Activated gamma-delta T cell treated with Interleukin-2 at 50 U/mL for 16 hours (primary cell): ENCODE measurements at places on chromosomes 2 and 18.
A peak's percentile ranks its signal among the peaks of the same experiment; 100 is the strongest.

DNA sequence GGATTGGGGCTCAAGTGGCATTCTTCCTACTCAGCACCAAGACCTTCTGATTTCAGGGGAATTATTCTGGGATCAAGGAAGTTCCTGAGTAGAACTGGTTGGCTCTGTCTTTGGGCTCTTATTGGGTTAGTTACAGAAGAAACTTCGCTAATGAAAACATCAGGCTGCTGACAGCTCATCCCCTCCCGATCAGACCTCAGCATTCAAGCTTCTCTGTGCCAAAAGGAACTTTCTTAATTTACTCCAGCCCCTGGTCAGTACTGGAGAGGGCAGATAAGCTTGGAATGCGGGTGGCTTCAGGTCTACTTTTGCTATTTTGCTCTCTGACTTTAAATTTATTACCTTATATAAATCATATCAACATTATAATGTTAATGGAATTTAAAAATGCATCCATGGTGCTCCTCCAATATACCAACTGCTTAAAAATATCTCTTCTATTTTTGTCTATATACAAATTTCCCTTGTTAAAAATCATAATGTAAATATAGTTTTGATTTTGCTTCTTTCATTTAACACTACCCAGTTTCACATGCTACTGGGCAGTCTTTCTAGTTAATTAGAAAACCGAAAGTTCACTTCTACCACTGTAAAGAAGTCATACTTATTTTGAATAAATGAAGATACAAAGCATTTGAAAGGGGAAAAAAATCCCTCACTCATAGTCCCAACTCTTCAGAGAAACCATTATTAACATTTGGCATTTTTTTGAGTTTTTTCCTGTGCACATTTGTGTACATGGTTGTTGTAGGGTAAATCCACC lies 34.4 kb downstream of the PCARE start:
- no peak for DNase-seq

- no peak for DNase-seq
These were observed 74.8 kb downstream of the TCF4 start for GRCh38 chr18:55513161-55513560.

- DNase-seq: no peak
These were observed 56.7 kb upstream of the ZNF236 start for GRCh38 chr18:76765649-76766048.

DNA sequence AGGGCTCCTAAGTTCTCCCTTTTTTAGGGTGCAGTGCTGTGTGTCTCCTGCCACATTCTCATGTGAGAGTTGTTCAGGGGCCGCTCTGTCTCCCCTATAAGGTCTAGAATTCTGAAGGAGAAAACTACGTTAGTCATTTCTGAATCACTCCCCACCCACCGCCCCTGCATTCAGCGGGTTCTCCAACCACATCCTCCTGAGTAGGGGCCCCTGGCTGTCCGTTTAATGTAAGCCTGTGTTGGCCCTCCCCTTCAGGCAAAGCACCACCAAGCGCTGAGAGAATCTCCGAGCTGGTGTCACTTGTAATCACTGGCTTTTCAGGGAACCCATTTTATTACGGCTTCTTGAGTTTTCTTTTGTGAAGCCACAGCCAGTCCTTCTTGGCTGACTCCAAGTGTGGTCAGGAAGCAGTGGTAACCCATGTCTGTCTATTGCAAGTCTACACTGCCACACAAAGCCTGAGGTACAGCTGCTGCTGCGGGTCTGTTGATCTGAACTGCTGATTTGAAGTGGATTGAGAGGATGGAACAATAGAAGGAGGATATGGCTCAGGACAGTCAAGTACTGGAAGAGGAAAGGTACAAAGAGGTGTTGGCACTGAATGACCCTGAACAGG lies 16.9 kb downstream of the LCT start:
- peak; percentile 73 for DNase-seq

- peak; percentile 19 for DNase-seq
These were observed 683 bp upstream of the DNAJC27 start for GRCh38 chr2:24972315-24972961.

DNA sequence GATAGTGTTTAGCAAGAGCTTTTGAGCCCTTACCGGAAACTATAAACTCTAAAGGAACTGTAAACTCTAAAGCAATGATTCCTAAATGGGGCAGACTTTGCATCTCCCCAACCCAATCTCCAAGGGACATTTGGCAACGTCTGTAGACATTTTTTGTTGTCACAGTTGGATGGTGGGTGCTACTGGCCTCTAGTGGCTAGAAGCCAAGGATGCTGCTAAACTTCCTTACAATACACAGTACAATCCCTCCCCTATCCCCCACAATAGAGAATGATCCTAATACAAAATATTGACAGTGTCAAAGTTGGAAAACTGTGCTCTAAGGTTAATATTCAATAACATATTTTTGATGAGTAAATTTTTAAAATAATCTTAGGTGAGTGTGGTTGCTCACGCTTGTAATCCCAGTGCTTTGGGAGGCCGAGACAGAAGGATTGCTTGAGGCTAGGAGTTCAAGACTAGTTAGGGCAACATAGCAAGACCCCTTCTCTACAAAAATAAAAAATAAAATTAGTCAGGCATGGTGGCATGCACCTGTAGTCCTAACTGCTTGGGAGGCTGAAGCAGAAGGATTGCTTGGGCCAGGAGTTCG lies 66.7 kb downstream of the PTPN4 start:
- peak; percentile 37 for DNase-seq

DNA sequence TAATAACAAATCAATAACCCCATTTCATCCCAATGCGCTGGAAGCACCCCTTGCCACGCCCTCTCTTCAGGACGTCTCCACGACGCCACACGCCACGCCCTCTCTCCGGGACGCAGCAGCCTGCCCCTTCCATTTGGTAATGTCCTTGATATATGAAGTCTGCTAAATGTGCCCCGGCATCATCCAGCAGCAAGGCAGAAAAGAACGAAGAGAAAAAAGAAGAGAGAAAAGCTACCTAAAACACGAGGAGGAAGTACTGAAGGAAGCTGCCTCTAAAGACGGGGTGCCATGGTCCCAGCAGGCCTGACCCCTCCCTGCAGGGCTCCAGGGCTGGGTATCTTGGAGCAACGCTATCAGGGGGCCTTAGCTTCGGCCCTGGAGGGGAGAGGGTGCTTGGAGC lies 41.8 kb downstream of the CNGA3 start:
- no peak for DNase-seq

- DNase-seq: no peak
These were observed 57.3 kb upstream of the ROCK1 start for GRCh38 chr18:21168880-21169279.

DNA sequence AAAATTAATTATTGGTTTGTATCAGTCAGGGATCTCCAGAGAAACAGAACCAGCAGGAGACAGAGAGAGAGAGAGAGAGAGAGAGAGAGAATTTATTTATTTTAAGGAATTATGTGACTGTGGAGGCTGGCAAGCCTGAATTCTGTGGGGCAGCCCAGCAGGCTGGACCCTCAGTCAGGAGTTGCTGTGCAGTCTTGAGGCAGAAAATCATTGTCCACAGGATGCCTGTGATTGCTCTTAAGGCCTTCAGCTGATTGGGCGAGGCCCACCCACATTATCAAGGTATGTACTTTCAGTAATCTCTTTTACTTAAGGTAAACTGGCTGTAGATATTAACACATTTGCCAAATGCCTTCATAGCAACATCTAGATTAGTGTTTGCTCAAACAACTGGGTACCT lies 155.3 kb downstream of the SEPTIN10 start:
- no peak for DNase-seq

DNA sequence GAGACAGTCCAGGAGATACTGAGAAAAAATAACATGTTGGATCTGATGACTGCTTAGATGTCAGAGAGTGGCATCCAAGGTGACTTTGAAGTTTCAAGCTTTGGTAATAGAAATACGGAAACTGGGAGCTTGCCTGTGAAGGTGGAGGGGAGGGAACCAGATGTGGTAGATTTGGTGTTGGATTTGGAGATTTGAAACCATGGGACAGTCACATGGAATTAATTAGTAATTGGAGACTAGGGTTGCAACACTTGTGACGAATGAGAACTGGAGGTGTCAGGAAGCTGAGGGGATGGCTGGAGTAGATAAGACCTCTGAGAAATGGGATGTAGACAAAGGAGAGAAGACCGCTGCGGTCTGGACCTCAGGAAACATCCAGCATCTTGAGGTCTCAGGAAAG lies 46.7 kb downstream of the RPL37A start:
- DNase-seq: no peak

DNA sequence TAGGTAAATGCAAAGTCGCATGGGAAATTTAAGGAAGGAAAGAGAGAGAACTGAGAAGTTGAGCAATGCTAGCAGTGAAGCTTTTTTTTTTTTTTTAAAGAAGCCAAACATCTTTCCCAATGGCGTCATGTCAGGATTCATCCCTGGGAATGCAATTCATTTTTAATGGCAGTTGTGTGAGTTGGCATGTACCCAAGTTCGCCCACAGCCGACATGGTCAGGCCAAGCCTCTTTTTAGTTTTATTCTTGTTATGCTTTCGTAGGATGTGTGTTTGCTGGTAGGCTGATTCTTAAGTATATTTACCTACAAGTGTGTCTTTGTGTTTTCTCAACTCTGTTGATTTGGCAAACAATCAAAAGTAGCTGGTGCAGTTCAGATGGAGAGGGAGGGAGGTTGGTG lies 127.6 kb upstream of the ITGA6 start:
- DNase-seq: no peak

- DNase-seq: no peak
These were observed 404.5 kb downstream of the EPHA4 start for GRCh38 chr2:221167561-221167960.

DNA sequence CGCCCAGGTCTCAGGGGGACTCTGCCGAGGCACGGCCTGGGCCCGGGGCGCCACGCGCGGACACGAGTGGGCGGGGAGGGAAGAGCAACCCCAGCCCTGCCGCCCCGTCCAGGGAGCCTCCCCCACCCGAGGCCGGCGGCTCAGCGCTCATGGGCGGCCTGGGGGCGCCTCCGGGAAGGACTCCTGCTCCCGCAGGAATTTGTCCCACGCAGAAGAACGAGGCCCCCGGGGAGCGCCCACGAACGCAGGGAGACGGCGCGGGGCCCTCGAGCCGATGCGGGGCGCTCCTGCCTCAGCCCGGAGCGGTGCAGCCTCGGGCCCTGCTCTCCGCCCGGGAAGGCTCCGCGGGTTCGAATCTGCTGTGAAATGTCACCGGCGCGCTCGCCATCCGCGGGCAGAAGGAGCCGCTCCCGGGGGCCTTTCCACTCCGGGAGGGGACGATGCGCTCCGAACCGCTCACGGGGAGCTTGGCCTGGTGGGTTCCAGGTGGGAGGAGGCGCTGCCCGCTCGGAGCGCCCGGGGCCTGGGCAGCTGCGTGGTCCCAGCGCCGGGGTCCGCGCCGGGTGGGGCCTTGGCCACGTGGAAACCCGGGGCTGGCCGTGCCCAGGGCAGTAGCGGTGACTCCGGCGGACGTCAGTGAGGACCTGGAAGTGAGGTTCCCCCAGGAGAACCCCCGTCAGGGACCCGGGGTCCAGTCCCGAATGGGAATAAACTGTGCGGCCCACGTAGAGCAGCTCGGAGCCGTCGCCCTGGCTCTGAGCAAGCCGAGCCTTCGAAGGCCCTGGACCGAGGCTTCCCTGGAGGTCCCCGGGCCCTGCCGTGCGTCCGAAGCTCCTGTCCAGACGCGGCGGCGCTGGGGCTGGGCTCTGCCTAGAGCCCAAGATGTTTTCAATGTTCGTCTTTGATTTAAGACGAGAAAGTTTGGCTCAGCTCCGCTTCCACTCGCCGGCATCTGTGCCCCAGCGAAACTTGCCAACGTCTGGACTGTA lies 41.4 kb upstream of the CTDP1 start:
- DNase-seq: no peak

DNA sequence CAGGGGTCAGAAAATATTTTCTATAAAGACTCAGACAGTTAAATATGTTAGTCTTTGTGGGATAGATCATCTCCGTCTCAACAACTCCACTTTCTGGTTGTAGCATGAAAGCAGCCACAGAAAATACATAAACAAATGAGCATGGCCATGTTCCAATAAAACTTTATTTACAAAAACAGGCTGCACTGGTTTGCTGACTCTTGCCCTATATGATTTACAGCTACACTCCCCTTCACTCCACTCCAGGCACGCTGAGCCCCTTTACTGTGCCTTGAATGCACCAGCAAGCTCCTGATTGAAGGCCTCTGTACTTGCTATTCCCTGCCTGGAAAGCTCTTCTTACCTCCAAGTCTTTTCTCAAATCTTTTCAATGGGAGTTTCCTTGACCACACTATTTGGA lies 5.8 kb upstream of the STAMBP start:
- no peak for DNase-seq

DNA sequence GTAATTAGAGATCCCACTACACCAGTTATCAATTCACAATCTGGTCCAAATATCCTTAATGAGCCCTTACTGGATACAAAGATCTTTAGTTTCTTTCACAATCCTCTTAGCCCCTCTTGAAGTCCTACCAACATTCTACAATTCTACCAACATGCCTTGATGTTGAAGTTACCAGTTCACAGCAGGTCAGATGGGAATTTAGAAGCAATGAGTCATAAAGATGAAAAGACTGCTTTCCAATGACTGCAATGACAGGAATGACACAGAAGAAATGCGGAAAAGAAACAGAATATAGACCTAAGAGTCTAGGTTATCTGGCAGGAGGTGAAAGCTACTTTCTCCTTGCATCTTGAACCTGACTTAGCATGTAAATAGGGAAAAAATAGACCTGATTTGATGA lies 24.5 kb downstream of the RTTN start:
- no peak for DNase-seq
